ENCODE measurements at places on chromosomes 1 and 21. TPM values are rescaled to one million over a fixed set of nuclear protein-coding genes. Genes with fewer than 3 reads are reported as not detected.

DNA sequence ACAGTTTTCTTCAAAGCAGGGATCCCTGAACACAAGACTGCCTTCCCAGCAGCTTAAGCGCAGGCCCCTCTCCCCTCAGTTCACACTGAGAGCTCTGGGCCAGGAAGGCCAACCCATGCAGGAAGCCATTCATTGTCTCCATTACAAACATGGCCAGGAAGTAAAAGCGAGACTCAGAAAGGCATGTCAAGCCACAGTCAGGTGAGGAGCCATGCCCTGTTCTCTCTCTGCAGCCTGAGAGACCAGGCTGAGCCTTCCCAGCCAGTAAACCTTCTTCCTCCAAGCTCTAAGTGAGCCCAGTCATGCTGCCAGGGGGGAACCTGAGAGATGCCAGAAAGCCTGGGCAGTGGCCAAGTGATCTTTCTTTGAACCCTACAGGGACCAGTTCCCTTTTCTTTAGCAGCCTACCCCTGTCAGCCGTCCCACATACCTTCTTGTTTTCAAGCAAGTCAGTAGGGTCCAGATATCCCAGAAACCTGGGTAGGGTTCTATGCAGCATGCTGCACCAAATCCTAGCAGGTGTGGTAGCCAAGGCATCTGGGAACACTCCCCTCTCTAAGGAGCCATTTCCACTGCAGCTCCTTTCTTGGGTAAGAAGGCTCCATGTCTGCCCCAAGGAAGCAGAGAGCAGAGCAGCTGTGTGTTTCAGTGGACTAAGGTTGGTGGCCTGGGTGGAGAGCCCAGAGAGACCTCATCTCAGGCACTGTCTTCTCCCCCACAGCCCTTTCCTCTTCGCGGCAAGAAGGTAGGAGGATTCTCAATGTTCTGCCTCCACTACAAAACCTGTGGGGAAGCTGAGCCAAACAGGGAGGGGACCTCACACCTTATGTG lies 977 bp downstream of the TRAF3IP3 start:
- no peak for DNase-seq

DNA sequence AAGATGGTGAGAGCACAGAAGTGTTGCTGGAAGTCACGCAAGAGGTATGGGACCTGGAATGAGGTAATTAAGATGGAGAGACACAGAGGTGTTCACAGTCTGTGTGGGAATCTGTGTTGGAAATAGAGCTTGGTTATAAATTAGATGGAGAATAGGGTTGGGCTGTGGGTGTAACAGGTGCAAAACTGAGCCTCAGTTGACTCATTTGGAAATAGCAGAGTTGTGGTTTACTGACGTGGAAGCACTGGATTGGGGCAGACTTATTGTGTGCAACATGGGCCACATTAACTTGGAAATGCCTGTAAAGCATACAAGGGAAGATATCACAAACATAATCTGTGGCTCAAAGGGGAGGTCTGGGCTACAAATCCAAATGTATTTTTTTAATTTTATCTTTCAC lies 13.0 kb downstream of the CAMSAP2 start:
- DNase-seq, result no peak

DNA sequence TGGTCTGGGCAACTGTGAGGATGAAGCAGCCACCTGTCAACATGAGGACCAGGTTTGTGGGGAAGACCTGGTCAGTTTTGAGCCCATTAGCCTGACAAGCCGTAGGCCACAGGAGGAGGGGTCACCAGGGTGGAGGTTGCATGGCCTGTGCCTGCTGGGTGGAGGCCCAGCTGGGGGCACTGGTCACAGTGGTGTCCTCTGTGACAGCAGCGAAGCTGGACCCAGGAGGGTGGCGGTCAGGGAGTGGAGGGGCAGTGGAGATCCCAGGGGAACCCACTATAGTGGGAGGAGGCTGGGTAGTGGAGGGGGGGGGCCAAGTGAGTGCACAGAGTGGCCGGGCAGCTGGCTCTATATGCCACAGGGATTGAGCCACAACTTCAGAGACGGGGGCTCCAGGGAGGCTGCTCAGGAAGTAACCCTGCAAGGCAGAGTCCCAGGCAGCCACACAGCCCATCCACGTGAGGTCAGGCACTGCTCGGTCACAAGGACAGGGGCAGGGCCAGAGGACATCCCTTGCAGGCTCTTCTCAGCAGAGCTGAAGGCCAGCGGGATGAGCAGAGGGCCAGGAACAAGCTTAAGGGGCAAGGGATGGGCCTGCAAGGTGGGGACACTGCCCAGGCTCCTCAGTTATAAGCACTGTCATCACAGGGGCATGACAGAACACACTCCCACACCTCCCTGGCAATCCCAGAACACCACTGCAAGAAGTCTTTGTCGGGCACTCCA lies 2.3 kb upstream of the C1orf35 start:
- no peak for DNase-seq

- no peak for DNase-seq
These were observed 139.5 kb upstream of the SAMSN1 start for GRCh38 chr21:14685568-14685967.

- DNase-seq, result no peak
These were observed 1016.1 kb downstream of the KCNT2 start for GRCh38 chr1:195591917-195592672.

RIPPLY3 gene
- not detected for total RNA-seq
